Activated CD4-positive, alpha-beta T cell treated with anti-CD3 and anti-CD28 coated beads, Interleukin-2, Interleukin-4, amounts not matched to agents 100 ng/mL and 50 ng/mL, durations not matched to agents 16 hours and 8 hours (primary cell): ENCODE measurements at places on chromosomes 3 and 15.

DNA sequence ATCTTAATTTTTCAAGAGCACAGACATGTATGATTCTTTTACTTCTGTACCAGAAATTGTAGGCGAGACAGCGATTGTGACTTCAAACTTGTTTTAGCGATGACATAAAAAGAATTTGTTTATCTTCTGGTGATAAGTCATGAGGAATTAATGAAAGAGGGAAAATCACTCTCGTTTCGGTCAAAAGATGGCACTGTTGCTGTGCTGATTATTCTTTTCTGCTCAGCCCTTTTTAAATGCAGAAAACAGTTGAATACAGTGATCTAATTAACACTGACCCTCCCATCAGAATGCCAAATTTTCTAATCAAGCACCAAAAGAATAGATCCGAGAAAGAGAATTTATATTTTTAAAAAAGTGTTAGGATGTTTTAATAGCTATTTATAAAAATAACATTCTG is 52.6 kb downstream of the NSUN3 start:
- DNase-seq: no peak

DNA sequence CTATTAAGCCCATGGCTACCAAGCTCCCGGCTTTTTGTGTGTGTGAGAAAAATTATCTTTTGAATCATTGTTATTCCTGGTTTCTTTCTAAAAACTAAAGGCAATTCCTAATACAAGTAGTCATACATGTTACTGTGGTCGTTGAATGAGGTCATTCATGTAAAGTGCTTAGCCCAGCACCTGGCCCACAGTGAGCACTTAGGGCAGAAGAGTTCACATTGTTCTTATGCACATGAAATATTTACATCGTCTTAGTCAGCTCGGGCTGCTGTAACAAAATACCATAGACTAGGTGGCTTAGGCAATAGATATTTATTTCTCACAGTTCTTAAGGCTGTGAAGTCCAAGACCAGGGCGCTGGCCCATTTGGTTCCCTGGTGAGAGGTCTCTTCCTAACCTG is 216.1 kb downstream of the SHQ1 start:
- no peak for DNase-seq

GRCh38 chr3:49845694-49846093 is 10.7 kb downstream of the TRAIP start:
- no peak for DNase-seq

DNA sequence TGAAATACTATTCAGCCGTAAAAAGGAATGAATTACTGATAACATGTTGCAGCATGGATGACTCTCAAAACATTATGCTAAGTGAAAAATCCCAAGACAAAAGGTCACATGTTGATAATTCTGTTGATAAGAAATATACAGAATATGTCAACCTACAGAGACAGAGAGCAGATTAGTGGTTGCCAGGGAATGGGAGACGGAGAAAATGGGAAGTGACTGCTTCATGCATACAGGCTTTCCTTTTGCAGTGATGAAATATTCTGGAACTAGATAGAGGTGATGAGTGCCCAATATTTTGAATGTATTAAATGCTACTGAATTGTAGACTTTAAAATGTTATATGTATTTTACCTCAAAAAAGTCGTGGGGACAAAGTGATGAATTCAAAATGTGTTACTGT is 56.2 kb downstream of the ABHD2 start:
- no peak for DNase-seq

DNA sequence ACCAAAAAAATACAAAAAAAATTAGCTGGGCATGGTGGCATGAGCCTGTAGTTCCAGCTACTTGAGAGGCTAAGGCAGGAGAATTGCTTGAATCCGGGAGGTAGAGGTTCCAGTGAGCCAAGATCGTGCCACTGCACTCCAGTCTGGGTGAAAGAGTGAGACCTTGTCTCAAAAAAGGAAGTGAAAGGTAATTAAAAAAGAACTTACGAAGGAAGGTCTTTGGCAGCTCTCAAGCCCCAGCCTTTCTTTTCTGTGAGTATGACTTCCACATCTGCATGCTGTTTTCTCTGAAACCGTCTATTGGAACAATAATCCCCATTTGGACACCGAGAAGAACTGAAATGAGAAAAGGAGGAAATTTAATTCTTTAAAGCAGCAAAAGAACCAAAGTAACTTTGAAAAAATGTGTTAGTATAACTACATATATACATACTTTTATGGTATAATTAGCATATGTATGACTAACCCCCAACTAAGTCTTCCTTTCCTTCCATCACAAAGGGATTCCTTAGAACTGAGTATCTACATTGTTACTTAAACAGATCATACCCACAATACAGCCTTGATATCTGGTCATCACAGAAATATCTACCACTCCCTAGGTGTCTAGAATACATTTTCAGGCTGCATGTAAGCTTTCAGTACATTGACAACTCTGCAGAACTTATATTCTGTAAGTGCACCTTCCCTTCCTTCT is 50.1 kb downstream of the SETD2 start:
- DNase-seq: no peak

- DNase-seq: no peak
Observed at GRCh38 chr3:102174312-102174712, 260.5 kb upstream of the ZPLD1 start.

DNA sequence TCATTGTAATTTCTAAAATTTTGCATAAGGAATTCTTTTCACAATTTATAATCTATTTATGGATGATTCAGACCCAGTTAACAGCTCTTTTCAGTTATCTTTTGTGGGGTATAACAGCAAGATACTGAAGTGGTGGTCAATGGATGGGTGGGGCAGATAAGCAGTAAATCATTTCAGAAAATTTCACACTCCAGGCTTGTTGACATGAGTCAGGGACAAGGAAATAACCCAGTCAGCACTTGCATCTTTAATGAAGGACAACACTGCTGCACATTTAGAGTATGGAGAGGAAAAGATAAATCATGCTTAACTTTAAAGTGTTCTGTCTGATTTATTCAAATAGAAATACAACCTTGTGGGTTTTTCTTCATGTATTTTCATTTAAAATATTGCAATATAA is 181.6 kb downstream of the ROBO1 start:
- DNase-seq: no peak

DNA sequence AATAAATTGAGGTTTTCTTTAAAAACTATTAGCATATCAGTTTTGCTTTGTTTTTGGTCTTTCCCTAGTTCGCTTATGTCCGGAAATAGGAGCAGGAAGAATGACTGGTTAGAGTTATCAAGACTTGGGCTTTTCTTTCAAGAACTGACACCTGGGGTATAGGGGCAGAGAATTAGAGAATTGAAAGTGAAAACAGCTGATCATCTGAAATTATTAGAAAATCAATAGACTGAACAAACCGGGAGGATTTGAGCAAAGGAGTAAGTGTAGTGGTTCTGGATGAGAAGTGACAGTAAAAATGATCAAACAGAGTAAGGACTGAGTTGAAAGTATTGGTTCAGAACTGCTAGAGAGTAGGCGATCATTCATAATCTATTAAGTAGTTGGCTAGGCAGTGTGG is 6.0 kb downstream of the MINDY2 start:
- no peak for DNase-seq

- no peak for DNase-seq
Observed at GRCh38 chr15:73927003-73927475, 777 bp downstream of the LOXL1 start.

DNA sequence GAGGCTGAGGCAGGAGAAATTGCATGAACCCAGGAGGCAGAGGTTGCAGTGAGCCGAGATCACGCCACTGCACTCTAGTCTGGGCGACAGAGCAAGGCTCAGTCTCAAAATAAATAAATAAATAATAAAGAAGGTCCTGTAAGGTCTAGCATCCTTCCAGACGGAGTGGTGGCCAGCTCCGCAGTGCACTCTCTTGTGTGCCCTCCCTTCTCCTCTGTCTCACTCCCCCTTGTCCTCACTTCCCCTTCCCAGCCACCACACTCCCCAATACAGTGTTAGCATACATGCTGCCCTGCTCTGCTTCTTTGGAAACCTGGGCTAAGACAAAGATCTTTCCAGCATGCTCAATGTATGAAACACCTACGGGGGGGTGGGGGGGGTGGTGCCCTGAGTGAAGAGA is 3.4 kb upstream of the CLN6 start:
- DNase-seq: no peak

GRCh38 chr3:123039178-123039577 is 11.6 kb upstream of the SEMA5B start:
- DNase-seq: no peak

- no peak for DNase-seq
Observed at GRCh38 chr15:77898811-77899730, 178.4 kb downstream of the TBC1D2B start.

- peak; percentile 81 for DNase-seq
Observed at GRCh38 chr3:194685065-194685717, 492 bp upstream of the FAM43A start.

GRCh38 chr3:142987707-142988106 is 13.7 kb upstream of the U2SURP start:
- DNase-seq: no peak

DNA sequence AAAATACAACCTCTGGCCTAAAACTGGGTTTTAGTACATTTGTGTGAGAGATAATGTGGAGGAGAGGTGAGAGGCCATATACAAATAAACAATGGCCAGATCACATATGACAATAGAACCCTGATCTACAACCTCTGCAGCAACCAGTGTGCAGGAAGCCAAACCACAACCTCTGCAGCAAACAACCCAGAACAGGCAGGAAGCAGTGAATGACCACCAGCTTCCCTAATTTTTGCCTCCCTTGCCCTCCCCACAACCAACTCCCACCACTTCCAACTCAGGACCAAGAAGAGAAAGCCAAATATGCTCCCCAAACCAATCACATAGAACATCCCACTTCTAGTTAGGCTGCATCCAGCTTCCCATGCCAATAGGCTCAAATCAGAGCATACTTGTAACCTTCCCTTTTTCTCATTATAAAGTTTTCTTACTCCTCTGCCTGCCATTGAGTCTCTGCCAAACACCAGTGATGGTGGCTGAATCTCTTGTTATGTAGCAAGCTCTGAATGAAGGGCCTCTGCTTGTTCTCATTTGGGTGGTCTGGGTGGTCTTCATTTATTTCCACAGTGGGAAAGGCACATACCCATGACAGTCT is 102.6 kb upstream of the GAP43 start:
- DNase-seq: no peak

DNA sequence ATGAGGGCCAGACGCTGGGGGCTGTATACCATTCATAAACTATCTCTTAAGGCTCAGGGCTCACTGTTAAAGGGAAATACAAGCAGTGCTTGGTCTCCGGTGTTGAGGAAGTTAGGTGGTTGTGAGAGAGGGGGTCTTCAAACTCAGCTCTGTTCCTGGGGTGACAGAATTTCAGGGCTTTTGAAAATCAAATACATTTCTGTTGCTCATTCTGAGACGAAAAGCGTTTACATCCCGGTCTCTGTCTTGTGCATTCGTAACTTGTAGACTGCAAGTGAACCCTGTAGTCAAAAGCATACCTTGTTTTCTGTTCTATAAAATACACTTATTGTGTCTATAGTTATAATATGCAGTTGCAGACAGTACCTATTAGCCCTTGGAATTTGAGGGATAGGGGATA is 1.7 kb downstream of the SLCO3A1 start:
- no peak for DNase-seq

DNA sequence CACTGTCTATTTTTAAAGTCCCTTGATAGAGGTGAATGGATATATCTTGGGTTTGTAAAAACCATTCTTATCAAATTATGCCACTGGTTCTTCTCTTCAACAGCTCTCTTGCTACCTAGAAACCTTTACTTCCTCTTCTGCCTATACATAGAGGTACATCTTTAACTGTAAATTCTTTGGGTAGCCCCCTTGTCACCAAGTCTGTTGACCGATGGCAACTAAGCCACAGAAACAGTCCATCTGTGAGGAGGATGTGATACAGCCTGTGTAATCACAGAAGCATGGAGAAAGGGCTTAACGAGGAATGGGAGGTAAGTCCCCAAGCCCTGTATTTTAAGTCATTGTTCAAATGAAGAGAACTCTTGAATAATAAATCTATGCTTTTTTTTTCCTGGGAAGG is 246.5 kb upstream of the MDFIC2 start:
- no peak for DNase-seq

- no peak for DNase-seq
Observed at GRCh38 chr3:62758296-62759066, 116.7 kb downstream of the CADPS start.

DNA sequence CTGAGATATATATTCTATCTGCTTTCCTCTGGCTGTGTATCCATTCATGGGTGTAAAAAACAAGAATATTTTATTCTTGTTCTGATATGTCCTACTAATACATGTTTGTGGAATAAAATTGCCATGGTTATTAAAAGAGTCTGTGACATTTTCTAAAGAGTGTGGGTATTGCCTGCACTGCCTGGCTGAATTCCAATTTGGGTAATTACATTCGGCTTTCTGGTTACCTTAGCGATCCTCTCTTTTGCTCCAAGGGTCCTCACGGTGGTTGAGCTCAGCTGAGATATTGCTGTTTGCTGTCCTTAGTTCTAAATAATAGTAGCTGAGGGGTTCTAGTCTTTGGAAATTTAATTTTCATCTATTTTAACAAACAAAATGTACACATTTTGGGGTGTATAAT is 301.4 kb upstream of the DNAJC19 start:
- no peak for DNase-seq

- DNase-seq: no peak
Observed at GRCh38 chr15:56320861-56321260, 44.4 kb upstream of the TEX9 start.

DNA sequence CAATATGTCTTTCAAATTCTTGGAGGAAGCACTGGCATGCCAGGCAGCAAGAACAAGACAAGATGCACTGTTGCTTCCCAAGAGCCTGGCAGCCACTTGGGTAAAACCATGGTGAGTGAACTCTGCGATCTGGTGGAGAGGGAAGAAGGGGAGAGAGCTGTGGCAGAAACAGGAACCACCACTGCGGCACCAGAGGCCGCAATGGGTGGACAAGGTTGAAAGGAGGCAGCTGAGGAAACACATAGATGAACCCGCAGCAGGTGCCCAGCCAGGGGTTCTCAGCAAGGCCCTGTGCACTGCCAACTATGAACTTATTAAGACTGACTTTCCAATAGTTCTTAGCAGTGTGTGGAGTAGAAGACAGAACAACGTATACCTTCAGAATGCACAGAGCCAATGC is 48.2 kb upstream of the CCDC54 start:
- no peak for DNase-seq

DNA sequence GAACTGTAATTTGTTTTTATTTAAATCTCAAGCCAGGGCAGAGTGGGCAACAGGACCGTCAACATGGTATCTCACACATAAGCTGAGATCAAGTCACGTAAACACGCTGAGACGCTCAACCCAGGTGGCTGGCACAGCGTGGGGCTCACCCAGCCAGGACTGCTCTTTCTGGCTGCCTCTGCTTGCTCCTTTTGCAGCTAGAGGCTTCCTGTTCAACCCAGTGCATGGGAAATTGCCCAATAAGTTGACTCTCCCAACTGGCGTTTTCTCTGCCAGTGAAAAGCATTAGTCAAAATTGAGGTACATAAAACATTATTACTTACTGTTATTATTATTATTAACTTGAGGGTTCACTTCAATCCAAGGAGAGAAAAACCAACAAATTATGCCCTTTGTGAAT is 398.1 kb downstream of the NR2F2 start:
- DNase-seq: no peak

- DNase-seq: no peak
Observed at GRCh38 chr3:26984416-26985390, 362.1 kb downstream of the LRRC3B start.

GRCh38 chr3:140695361-140696061 is 17.6 kb downstream of the TRIM42 start:
- no peak for DNase-seq

- peak; percentile 25 for DNase-seq
Observed at GRCh38 chr3:98657457-98657856, 64.0 kb upstream of the CPOX start.
